Thyroid gland (tissue), 4 donors: ENCODE measurements at places on chromosomes 1 and 21. TPM values are rescaled to one million over a fixed set of nuclear protein-coding genes. Genes with fewer than 3 reads are reported as not detected.

DNA sequence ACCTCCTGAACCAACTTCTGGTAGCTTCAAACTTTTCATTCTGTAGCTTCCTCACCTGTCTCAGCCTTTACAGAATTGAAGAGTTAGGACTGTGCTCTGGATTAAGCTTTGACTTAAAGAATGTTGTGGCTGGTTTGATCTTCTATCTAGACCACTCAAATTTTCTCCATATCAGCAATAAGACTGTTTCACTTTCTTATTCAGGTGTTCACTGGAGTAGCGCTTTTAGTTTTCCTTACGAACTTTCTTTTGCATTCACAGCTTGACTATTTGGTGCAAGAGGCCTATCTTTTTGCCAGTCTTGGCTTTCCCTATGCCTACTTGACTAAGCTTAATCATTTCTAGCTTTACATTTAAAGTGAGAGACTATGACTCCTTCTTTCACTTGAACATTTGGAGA, 31.5 kb downstream of the FGGY start:
- H3K27me3 ChIP-seq, result no peaks in the 10 kb centered on the region
- no peaks in the 10 kb centered on the region for H3K4me1 ChIP-seq
- H3K27ac ChIP-seq, result no peak overlapping the region
- no peak overlapping the region for H3K4me3 ChIP-seq
- no peak for DNase-seq

- H3K36me3 ChIP-seq, result no peaks in the 10 kb centered on the region
- no peak overlapping the region for H3K27ac ChIP-seq
- no peaks in the 10 kb centered on the region for H3K27me3 ChIP-seq
- peak; percentile 30 for DNase-seq
These were observed 369.7 kb downstream of the RRAGC start for GRCh38 chr1:38489844-38490270.

Gene TEKT2
- total RNA-seq, result 4.0 TPM

Gene TMPRSS2
- 47.3 TPM for total RNA-seq

Gene PLPPR4
- total RNA-seq, result 0.79 TPM

Gene OXCT2
- 2.6 TPM for total RNA-seq

DNA sequence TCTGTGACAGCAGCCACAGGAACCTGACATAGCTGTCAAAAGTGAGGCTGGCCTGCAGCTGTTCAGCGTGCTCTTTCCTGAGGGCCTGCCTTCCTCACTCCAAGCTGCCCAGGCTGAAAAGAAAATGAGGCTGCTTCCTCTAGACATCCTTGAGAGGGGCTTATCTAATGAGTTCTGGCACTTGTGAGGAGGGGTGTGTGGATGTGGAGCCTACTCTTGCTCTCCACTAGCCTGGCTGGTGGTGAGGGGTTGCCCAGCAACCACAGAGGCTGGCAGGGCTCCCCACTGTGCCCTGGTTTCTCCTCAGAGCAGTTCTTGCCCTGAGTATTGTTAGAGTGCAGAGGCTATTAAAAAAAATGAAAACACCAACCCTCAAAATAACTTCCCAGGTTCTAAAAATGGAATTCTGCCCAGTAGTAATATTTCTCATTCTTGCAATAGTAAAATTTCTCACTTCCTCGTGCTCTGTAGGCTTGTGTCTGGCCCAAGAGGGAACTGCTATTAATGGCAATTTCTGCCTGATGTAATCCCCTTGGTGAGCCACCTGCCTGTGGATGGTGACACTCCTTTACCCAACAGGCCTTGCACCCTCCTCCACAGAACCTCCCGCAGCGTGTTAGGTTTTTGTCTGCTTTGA, 52.6 kb upstream of the EPS8L3 start:
- no peaks in the 10 kb centered on the region for H3K36me3 ChIP-seq
- H3K27me3 ChIP-seq, result no peaks in the 10 kb centered on the region
- H3K4me1 ChIP-seq, result peaks cover 7% of the 10 kb centered on the region
- H3K27ac ChIP-seq, result no peak overlapping the region

DNA sequence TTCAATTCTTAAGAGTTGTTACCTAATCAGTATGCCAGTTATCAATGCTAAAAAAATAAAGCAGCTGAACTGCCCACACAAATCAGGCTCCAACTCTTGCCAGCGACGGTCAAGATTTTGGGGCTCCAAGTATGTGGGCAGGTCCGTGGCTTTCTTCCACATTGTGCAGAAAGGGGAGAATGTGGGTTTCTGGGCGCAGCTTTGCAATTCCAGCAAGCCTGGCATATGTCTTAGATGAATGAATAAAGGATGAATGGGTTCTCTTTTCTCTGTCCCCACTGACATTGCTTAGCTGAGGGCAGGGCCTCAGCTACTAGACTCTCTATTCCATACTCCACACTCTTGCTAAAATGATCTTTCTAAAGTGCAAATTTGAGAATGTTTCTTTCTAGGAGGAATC, 42.4 kb downstream of the NENF start:
- no peaks in the 10 kb centered on the region for H3K27me3 ChIP-seq
- H3K27ac ChIP-seq, result no peak overlapping the region
- H3K4me3 ChIP-seq, result no peak overlapping the region

Gene DISP3
- not detected for total RNA-seq

- peak; percentile 52 for DNase-seq
- H3K27me3 ChIP-seq, result no peaks in the 10 kb centered on the region
- H3K27ac ChIP-seq, result no peak overlapping the region
These were observed 102.5 kb upstream of the TARDBP start for GRCh38 chr1:10909697-10910680.

Gene TIE1
- 39.1 TPM for total RNA-seq

- no peaks in the 10 kb centered on the region for H3K4me1 ChIP-seq
- no peaks in the 10 kb centered on the region for H3K36me3 ChIP-seq
- H3K4me3 ChIP-seq, result no peak overlapping the region
These were observed 80.5 kb upstream of the KIF26B start for GRCh38 chr1:245074232-245074747.

DNA sequence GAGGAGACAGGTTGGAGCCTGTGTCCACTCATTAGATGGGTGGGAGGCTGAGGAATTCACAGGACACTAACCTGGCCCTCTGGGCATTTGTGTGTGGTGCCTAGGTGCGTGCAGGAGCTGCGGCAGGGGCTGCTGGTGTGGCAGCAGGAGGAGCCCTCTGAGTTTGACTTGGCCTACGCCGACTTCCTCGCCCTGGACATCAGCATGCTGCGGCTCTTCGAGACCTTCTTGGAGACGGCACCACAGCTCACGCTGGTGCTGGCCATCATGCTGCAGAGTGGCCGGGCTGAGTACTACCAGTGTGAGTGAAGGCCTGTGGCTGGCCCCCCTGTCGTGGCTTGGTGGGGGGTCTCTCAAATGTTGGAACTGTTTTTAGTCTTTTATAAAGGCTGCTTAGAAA, 3.6 kb downstream of the XKR8 start:
- no peak for DNase-seq
- H3K4me3 ChIP-seq, result no peak overlapping the region
- no peaks in the 10 kb centered on the region for H3K27me3 ChIP-seq
- H3K36me3 ChIP-seq, result peaks cover 17% of the 10 kb centered on the region

Gene KRTAP13-2
- total RNA-seq, result not detected

Gene TEDDM1
- not detected for total RNA-seq

DNA sequence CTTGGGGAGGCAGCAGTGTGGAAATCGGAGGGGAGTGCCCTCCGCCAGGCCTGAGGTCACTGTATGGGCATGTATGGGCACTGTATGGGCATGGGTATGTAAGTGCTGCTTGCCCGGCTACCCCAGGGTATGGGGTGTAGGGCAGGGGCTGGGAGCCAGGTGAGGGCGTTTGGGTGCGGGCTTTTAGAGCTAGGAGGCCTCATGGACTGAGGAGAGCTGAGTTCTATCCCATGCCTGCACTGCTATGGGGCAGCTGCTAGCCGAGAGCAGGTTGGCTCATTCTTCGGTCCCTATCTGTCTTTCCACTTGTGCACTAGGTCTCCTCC, 5.3 kb downstream of the PKLR start:
- no peak overlapping the region for H3K27ac ChIP-seq
- H3K36me3 ChIP-seq, result no peaks in the 10 kb centered on the region
- peaks cover 5% of the 10 kb centered on the region for H3K4me1 ChIP-seq
- peaks cover 8% of the 10 kb centered on the region for H3K27me3 ChIP-seq
- H3K4me3 ChIP-seq, result no peak overlapping the region
- DNase-seq, result no peak

GRCh38 chr1:89361681-89362080, 2.2 kb upstream of the GBP6 start:
- H3K36me3 ChIP-seq, result no peaks in the 10 kb centered on the region
- H3K27me3 ChIP-seq, result no peaks in the 10 kb centered on the region
- H3K4me3 ChIP-seq, result no peak overlapping the region
- no peak overlapping the region for H3K27ac ChIP-seq
- H3K4me1 ChIP-seq, result peaks cover 7% of the 10 kb centered on the region

Gene FCMR
- total RNA-seq, result 5.2 TPM

Gene BMP8B
- 6.6 TPM for total RNA-seq

Gene ASCL5
- not detected for total RNA-seq

DNA sequence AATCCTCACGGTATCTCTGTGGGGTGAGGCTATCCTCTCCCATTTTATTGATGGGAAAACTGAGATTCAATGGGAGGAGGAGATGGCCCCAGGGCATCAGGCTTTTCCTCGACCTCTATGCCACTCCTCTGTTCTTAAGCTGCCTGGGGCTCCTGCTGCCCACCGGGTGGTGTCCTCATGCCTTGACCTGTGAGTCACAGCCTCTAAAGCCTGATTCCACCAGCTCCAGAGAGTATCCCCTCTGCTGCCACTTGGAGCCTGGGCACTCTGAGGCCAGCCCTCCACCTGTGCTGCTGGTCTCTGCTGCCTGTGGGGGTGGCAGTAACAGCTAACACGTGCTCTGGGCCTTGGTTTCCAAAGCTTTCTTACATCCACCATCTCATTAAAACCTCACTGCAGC, 241.2 kb downstream of the TRABD2B start:
- no peak overlapping the region for H3K27ac ChIP-seq
- H3K27me3 ChIP-seq, result no peaks in the 10 kb centered on the region
- no peaks in the 10 kb centered on the region for H3K36me3 ChIP-seq
- no peak for DNase-seq
- H3K4me3 ChIP-seq, result no peak overlapping the region
- H3K4me1 ChIP-seq, result peaks cover 10% of the 10 kb centered on the region

GRCh38 chr1:48246727-48247126, 24.2 kb downstream of the SLC5A9 start:
- peak; percentile 26 for DNase-seq
- H3K36me3 ChIP-seq, result no peaks in the 10 kb centered on the region
- no peak overlapping the region for H3K27ac ChIP-seq
- H3K4me1 ChIP-seq, result no peaks in the 10 kb centered on the region
- H3K27me3 ChIP-seq, result no peaks in the 10 kb centered on the region

GRCh38 chr1:8011016-8011415, 15.1 kb downstream of the ERRFI1 start:
- no peak overlapping the region for H3K27ac ChIP-seq
- H3K4me3 ChIP-seq, result no peak overlapping the region
- no peak for DNase-seq
- peaks cover 25% of the 10 kb centered on the region for H3K36me3 ChIP-seq
- peaks cover 27% of the 10 kb centered on the region for H3K4me1 ChIP-seq
- no peaks in the 10 kb centered on the region for H3K27me3 ChIP-seq

DNA sequence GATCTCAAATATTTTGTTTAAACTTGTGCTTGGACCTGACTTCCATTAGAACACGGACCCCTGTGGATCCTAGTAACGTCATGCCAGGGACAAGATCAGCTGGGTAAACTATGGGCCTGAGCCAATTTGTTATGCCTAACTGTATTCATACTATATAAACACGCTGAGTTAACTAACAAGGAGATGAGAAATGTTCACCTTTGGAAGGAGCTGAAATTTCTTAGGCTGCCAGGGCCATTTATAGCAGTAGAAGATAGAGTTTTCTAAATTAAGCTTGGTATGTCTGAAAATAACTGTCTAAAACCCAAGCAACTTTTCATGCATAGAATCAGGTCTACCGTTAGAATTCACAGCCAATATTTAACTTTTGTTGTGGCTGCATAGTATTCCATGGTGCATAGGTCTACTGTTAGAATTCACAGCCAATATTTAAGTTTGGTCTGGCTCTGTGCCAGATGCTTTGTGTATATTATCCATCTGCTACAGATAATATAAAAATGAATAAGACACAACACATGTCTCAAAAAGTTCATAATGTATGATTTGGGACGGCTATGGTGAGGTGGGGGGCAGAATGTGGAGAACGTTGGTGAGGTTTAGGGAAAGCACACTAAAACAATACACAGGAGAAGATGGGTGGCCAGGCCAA, 61.5 kb downstream of the NMNAT2 start:
- H3K36me3 ChIP-seq, result no peaks in the 10 kb centered on the region
- H3K27me3 ChIP-seq, result no peaks in the 10 kb centered on the region
- no peak overlapping the region for H3K4me3 ChIP-seq
- no peak overlapping the region for H3K27ac ChIP-seq
- DNase-seq, result no peak
- H3K4me1 ChIP-seq, result peaks cover 30% of the 10 kb centered on the region

- H3K27ac ChIP-seq, result peak overlapping the region; percentile 99
- peak; percentile 82 for DNase-seq
- H3K4me1 ChIP-seq, result peaks cover 69% of the 10 kb centered on the region
- H3K27me3 ChIP-seq, result no peaks in the 10 kb centered on the region
These were observed 13.7 kb downstream of the KIAA1614 start for GRCh38 chr1:180926164-180926981.

GRCh38 chr1:224212618-224213061, 29.6 kb downstream of the DEGS1 start:
- peak overlapping the region; percentile 97 for H3K27ac ChIP-seq
- H3K4me1 ChIP-seq, result peaks cover 37% of the 10 kb centered on the region
- H3K4me3 ChIP-seq, result no peak overlapping the region
- H3K36me3 ChIP-seq, result no peaks in the 10 kb centered on the region

- no peak overlapping the region for H3K27ac ChIP-seq
- H3K4me3 ChIP-seq, result no peak overlapping the region
- peaks cover 3% of the 10 kb centered on the region for H3K27me3 ChIP-seq
- no peaks in the 10 kb centered on the region for H3K36me3 ChIP-seq
- no peaks in the 10 kb centered on the region for H3K4me1 ChIP-seq
- DNase-seq, result no peak
These were observed 79.2 kb downstream of the UBIAD1 start for GRCh38 chr1:11352058-11352715.

Gene ACBD3
- 65.8 TPM for total RNA-seq

GRCh38 chr1:33298623-33299277, 22.1 kb downstream of the A3GALT2 start:
- H3K4me1 ChIP-seq, result peaks cover 32% of the 10 kb centered on the region
- no peaks in the 10 kb centered on the region for H3K27me3 ChIP-seq
- H3K36me3 ChIP-seq, result peaks cover 6% of the 10 kb centered on the region
- DNase-seq, result peak; percentile 73

- no peak for DNase-seq
- H3K4me1 ChIP-seq, result no peaks in the 10 kb centered on the region
- no peak overlapping the region for H3K4me3 ChIP-seq
- H3K27me3 ChIP-seq, result no peaks in the 10 kb centered on the region
These were observed 158.3 kb downstream of the SDCCAG8 start for GRCh38 chr1:243414152-243414494.

GRCh38 chr1:183023146-183023600, at the start of gene LAMC1:
TSS of gene LAMC1 (plus strand) at chr1:183023420. CDS start at chr1:183023717, 297 bp downstream.
- peak within 1 kb of the TSS; percentile 100 for H3K27ac ChIP-seq
- peak within 1 kb of the TSS; percentile 51 for H3K4me3 ChIP-seq
- H3K4me1 ChIP-seq, result peaks cover 31% of the 10 kb centered on the region
- DNase-seq, result peak; percentile 78
- no peaks in the 10 kb centered on the region for H3K36me3 ChIP-seq

- H3K36me3 ChIP-seq, result no peaks in the 10 kb centered on the region
- no peaks in the 10 kb centered on the region for H3K4me1 ChIP-seq
- H3K27ac ChIP-seq, result no peak overlapping the region
- H3K4me3 ChIP-seq, result no peak overlapping the region
- DNase-seq, result no peak
These were observed 376.5 kb downstream of the LRRIQ3 start for GRCh38 chr1:73821520-73821919.
